ENCODE measurements at places on chromosomes 13 and 19. TPM values are rescaled to one million over a fixed set of nuclear protein-coding genes. Genes with fewer than 3 reads are reported as not detected.

The ZNF415 gene
- 5.8 TPM for total RNA-seq

The MYADM gene
- total RNA-seq = 15.3 TPM

The LILRB4 gene
- not detected for total RNA-seq

The ZIC5 gene
- total RNA-seq = not detected

The NOSIP gene
- total RNA-seq = 72.9 TPM

The ZNF792 gene
- 4.8 TPM for total RNA-seq
